ENCODE measurements at places on chromosomes 7 and 10.

DNA sequence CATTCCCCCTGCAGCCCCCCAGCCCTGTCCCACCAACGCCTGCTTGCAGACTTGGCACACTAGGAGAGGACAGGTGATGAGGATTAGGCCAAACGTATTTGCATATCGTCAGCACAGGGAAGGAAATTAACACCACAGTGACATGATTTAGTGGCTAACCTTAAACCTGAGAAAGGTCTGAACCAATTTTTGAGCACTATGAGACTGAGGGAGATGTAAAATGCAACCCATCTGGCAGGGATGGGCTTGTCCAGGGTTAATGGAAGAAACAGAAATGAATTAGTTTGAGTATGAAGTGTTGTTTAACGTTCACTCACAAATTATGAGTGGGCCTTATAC is 183.6 kb downstream of the TAX1BP1 start:
- no peak for DNase-seq

GRCh38 chr7:113143486-113144257 is 25.3 kb upstream of the SMIM30 start:
- no peak for DNase-seq

- no peak for DNase-seq
These were observed 29.9 kb downstream of the TCF7L2 start for GRCh38 chr10:112979927-112980326.

- no peak for DNase-seq
These were observed 9.8 kb downstream of the AGBL3 start for GRCh38 chr7:134996097-134996550.

- no peak for DNase-seq
These were observed 62.7 kb downstream of the SUGCT start for GRCh38 chr7:40197527-40197926.

DNA sequence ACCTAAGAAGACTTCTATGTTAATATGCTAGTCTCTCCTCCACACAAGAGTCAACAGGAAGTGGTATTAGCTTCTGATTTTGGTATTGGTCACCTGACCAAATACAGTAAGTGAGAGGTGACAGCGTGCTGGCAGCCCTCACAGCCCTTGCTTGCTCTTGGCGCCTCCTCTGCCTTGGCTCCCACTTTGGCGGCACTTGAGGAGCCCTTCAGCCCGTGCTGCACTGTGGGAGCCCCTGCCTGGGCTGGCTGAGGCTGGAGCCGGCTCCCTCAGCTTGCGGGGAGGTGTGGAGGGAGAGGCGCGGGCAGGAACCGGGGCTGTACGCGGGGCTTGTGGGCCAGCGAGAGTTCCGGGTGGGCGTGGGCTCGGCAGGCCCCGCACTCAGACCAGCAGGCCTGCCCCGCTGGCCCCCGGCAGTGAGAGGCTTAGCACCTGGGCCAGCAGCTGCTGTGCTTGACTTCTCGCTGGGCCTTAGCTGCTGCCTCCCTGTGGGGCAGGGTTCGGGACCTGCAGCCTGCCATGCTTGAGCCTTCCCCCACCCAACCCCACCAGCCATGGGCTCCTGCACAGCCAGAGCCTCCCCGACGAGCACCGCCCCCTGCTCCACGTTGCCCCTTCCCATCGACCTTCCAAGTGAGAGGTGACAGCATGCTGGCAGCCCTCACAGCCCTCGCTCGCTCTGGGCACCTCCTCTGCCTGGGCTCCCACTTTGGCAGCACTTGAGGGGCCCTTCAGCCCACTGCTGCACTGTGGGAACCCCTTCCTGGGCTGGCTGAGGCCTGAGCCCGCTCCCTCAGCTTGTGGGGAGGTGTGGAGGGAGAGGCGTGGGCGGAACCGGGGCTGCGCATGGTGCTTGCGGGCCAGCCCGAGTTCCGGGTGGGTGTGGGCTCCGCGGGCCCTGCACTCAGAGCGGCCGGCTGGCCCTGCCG is 4.2 kb upstream of the ACSL5 start:
- no peak for DNase-seq

GRCh38 chr10:59148701-59149100 is 27.7 kb upstream of the PHYHIPL start:
- DNase-seq, result no peak

- no peak for DNase-seq
These were observed 4.2 kb downstream of the INHBA start for GRCh38 chr7:41698726-41699125.

GRCh38 chr7:11751807-11752389 is 80.1 kb downstream of the THSD7A start:
- DNase-seq, result no peak

DNA sequence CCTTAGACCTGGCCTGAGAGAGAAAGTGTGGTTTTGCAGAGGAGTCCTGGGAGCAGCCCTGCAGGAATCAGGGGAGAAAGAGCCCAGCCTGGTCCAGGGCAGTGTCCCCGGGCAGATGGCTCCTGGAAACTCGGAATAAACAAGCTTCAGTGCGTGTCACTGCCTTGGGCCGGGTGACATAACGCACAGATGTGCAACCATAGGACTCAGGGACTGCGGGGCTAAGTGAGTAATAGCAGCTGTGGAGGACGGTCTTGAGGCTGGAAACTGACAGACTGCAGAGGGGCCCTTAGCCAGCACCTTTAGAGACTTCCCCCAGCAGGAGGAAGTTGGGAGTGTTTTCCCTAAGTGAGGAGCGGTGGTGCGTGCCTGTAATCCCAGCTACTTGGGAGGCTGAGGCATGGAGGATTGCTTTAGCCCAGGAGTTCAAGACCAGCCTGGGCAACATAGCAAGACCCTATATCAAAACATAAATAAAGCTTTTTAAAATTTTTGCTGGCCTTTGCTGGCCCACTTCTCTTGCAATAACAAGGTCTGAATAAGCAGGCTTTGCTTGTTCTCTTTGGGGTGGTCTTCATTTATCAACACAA is 5.3 kb upstream of the CLIP2 start:
- DNase-seq, result no peak

DNA sequence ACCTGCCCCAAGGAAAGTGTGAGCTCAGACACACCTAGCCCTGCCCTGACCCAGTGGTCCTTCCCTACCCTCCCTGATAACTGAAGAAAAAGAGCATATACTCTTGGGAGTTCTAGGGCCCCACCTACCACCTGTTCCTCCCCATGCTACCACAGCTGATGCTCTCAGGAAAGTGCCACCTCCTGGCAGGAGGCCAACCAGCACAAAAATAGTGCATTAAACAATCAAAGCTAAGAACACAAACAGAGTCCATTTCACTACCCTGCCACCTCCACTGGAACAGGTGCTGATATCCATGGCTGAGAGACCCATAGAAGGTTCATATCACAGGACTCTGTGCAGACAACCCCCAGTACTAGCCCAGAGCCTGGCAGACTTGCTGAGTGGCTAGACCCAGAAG is 288.6 kb upstream of the PHF14 start:
- DNase-seq, result no peak

GRCh38 chr7:80869106-80869784 is 49.6 kb downstream of the SEMA3C start:
- DNase-seq, result no peak

GRCh38 chr7:158613481-158613880 is 25.9 kb upstream of the PTPRN2 start:
- DNase-seq, result no peak

- DNase-seq, result no peak
These were observed 6.8 kb downstream of the TACR2 start for GRCh38 chr10:69409968-69410367.

GRCh38 chr7:149791-150636 is 42.4 kb upstream of the FAM20C start:
- no peak for DNase-seq

GRCh38 chr7:127690806-127691205 is 38.8 kb downstream of the SND1 start:
- no peak for DNase-seq

DNA sequence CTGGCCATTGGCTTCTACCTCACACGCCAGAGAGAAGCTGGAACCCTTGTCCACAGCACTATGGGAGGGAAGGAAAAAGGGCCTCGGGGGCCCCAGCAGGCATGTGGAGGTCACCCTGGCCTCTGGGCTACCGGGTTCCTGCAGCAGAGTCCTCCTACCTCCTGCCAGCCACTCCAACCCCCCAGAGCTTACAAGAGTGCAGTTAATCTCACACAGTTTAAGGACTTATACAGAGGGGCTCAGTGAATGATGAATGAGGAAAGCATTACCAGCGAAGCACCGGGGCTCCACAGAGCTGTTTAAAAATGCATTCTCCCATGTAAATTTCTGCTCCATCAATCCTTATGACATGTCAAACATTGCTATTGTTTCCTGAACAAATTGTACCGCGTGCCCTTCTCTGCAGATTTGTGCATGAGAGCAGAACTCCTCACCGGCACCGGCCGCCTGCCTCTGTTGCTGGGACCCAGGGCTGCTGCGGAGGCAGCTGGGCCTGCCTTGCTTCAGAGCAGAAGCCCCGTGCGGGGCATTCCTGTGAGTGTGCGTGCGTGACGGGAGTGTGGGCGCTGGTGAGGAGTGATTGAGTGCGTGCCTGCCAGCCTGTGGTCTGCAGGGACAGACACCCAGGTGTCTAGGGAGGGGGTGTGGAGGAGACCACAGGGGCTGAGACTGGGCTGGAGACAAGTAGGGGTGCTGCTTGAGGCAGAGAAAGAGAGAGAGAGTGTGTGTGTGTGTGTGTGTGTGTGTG is 52.8 kb downstream of the C10orf105 start:
- no peak for DNase-seq
